ENCODE measurements at places on chromosomes 4 and X.

- no peak for DNase-seq
Observed at GRCh38 chrX:95505721-95506120, 1178.9 kb upstream of the DIAPH2 start.

GRCh38 chrX:69298466-69299140 lies 133.3 kb upstream of the PJA1 start:
- DNase-seq: no peak

- no peak for DNase-seq
Observed at GRCh38 chr4:182593864-182594263, 323.3 kb downstream of the DCTD start.

DNA sequence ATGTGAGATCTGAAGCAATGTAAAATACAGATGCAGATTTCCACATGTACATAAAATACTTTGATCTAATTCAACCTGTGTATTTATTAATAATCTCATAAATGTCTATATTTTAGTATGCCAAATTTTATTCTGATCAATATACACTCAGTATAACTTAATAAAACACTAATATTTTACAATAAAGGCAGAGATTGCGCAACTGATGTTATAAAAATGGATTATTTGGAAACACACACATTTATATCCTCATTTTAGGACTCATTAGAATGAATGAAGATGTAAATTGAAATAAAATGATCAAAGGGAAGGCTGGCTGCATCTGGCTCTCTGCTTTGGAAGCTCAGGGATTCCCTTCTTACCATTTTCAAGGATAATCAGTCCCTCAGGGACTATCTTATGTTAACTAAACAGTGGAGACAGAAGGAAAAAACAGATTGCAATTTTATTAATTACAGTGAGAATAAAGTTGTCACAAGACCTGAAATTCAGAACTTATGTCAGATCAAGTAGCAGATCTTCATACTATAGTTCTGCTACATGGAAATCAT lies 900.9 kb upstream of the EPHA5 start:
- DNase-seq: no peak

DNA sequence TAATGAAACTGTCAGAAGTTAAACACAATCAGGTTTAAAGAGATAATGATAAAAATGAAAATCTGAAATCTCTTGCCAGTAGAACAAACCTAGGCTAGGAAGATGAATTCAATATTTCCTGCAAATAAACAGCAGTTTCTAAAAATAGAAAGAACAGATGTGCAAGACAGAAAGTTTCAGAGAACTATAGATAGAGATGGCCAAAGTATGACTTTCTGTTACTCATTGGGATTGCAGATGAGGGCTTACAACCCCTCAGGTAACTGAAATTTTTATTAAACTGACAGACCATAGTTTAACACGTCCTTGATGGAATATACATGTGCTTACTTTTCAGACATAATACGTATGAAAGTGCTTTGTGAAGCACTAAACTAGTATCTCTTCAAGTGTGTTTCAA lies 82.3 kb upstream of the PPARGC1A start:
- no peak for DNase-seq

DNA sequence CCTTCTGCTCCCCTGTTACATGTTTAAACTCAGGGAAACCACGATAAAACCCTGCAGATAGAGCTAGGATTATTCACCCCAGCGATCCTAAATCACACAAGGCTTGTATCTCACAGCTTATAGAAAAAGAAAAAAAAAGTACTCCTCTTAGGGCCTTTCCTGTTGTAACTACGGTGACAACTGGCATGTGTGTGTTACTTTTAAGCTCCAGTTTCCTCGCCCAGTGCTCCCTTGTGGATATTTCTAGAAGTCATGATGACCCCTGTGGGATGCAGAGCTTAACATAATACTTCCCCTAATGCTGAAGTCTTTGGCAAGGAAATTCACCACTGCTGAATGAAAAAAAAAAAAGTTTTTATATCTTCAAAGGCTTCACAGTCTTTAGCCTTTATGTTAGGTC lies 114.7 kb downstream of the NWD2 start:
- no peak for DNase-seq

GRCh38 chrX:53076671-53077070 lies 5.5 kb upstream of the TSPYL2 start:
- DNase-seq: no peak

- no peak for DNase-seq
Observed at GRCh38 chr4:186326391-186326790, 60.4 kb downstream of the F11 start.

DNA sequence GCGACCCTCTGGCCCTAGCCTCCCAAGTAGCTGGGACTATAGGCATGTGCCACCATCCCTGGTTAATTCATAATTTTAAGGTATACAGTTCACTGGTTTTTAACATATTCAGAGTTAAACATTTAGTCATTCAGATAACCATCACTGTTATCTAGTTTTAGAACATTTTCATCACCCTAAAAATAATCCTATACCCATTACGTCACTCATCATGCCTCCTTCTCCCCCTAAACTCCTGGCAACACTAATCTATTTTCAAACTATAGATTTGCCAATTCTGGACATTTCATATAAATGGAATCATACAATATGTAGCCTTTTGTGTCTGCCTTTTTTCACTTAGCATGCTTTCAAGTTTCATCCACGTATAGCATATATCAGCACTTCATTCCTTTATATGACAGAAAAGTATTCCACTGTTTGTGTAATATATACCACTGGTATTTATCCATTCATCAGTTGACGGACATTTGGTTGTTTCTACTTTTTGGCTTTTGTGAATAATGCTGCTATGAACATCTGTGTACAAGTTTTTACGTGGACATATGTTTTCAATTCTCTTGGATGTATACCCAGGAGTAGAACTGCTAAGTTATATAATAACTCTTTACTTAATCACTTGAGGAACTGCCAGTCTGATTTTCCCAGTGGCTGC lies 32.0 kb upstream of the RPS3A start:
- DNase-seq: no peak

- no peak for DNase-seq
Observed at GRCh38 chr4:84673475-84674240, 90.7 kb downstream of the CDS1 start.

All from stimulated activated naive CD8-positive, alpha-beta T cell treated with anti-CD3 and anti-CD28 coated beads, Interleukin-15, amount 100 ng/mL, for 72 hours (primary cell).